ENCODE measurements at places on chromosomes 2 and 18.

DNA sequence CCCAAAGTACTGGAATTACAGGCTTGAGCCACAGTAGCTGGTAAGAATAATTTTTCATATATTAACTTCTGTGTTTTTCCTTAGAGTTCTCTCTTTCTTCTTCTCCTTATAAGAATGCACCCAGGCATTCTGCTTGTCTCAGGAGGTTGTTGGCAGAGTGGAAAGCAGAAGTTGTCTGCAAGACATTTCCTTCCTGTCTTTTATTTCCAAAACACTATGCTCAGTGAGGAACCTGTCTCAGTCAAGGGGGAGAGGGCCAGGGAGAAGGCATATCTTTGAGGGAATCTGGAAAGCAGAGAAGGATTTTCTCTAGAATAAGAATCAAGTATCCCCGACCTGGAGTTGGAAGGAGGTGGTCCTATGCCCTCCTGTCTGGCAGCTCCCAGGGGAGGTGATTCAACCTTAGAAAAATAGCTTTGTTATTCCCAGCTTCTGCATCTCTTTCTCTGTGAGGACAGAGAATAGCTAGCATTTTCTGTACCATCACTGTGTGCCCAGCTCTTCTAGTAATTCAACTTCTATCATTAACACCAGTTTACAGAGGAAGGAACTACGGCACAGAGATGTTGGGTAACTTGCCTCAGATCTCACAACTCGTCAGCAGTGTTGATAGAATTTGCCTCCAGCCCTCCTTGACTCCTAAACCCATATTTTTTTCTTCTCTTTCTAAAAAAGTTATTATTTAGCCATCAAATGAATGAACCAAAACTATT lies 3.8 kb upstream of the LPIN2 start:
- DNase-seq, result no peak

- DNase-seq, result no peak
Measured at GRCh38 chr2:34419856-34420255, 820.8 kb upstream of the FAM98A start.

- no peak for DNase-seq
Measured at GRCh38 chr2:65525616-65526231, 93.3 kb upstream of the SPRED2 start.

GRCh38 chr2:37771600-37772088 lies 100.2 kb upstream of the CDC42EP3 start:
- DNase-seq, result no peak

All from NCI-H510A (cell line).